ENCODE measurements at places on chromosomes 12 and 14.

DNA sequence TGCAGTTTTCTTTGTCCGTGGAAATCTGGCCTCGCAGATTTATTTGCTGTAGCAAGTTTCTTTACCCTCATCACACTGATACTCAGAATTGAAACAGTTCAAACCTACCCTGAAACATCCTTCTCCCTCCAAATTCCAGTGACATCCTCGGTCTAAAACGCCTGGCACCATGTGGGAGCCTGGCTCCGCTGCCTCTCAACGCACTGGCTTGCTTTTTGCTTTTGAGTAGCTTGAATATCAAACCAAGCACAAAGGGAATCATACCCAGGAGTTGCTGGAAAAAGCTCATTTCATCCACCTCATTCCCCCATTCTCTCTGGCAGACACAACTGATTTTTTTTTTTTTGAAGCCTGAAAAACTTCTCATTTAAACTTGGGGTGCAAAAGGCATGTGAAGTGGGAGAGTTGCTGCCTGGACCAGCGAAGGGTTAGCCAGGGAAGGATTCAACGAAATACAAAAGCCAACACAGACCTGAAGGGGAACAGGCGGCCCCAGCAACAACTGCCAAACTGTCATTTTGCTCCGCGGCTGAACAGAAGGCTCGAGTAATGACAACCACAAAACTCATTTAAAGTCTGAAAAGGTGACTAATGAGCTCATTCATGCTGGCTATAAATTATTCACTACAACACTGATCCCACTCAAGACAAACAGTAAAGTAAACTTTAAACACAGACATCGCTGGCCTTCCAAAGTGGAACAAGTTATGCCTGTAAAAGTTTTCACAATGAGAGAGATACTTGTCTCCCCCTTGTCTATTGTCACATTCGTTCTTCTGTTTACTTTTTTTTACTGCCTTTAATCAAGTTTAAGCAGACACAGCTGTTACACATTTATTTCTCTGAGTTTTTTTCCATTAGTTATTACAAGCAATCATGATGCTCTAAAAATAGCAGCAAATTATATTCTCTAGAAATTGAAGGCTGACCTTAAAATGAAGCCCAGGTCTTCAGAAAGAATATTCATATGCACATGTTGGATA lies 12.5 kb upstream of the FOXN3 start:
- DNase-seq = peak; percentile 9

DNA sequence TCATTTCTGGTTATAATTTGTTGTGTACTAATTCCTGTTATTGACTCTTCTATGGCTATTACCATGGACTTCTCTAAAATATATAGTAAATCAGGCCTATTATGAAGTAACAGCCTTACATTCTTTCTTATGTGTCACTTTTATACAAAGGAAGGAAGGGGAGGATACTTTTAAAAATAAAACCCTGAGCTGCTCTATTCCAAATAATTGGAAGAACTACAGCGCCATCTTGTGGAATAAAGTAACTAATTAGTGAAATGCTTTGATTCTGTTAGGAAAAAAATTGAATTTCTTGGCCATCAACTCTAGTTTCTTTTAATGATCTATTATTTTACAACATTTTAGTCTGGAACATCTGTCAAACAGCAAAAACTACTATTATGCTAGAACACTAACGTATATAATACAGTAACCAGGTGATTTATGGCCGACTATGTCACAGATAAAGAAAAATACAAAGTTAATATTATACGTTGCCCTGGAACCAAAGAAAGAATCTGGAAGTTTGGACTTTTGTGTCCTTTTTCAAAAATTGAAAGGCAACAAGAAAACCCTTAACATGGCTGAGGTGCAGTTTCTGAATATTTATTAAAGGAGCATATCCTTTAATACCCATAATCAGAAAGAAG lies 55.0 kb upstream of the NELL2 start:
- DNase-seq = peak; percentile 96

DNA sequence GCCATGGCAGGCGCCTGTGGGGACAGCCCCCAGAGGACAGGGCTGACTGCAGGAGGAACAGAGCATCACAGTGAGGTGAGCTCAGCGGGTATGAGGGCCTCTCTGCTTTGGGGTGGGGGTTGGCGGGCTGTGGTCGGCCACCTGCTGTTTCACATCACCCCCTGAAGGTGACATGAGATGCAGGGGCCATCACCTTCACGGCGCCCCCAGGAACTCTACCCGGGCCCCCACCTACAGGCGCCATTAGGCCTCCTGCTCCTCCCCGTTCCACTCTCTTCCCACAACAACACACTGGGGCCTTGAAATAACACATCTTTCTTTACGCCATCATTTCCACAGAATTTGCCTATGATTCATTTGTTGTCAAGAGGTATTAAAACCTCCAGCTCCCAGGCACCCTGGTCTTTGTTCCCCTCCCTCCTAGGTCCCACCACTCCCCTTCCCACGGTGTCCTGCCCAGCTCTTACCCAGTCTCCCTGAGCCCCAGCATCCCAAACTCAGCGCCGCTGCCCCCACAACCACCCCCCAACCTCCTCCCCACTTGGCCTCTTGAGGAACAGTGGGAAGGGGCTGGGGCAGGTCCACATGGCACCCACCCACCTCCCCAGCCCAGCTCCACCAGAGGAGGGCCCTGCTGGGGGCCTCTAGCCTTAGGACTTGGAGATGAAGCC lies 12.7 kb upstream of the HDAC7 start:
- DNase-seq = no peak

DNA sequence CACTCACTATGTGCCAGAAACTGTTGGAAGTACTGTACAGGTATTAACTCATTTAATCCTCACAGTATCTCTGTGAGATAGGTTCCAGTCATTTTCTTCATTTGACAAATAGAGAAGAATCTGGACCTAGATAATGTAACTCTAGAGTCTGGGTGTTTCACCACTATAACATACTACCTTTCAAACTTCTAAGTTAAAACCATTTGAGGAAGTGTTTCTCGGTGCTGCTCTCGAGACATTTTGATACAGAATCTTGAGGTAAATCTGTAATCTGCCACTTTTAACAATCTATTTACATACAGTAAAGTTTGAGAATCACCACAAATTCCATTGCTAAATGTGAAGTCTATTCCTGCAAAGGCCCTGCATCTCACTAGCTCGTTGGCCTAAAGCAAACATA lies 8.8 kb downstream of the OLR1 start:
- no peak for DNase-seq

DNA sequence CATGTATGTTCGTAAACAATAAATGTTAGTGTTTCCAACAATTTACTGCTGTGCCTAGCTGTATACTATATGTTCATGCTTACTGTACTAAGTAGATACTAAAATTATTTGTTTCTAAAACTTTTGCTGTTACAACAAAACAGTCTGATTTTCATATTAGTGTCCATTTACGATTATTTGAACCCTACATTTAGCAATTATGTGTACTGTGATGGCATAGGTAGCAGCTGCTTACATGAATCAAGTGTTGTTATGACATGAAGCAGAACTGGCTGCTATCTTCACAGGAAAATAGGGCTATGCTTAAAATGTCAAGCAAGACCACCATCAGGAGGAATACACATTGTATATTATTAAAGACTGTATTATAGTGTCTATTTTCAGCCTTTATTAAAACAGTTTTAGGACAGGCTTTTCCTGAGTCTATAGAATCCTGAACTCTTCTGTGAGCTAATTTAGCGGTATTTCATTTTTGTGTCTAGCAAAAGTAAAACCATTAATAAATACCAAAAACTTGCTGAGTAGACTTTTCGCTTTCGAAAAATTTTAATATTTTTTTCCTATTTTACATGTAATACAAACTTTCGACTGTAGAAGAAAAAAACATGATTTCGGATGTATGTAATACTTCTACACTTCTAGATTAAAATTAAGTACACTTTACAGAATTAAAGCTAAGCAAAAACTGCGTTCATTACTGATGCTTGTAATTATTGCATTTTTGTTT lies 1.1 kb upstream of the WDR89 start:
- no peak for DNase-seq

GRCh38 chr12:53187145-53187899 lies 6.6 kb upstream of the CSAD start:
- no peak for DNase-seq

DNA sequence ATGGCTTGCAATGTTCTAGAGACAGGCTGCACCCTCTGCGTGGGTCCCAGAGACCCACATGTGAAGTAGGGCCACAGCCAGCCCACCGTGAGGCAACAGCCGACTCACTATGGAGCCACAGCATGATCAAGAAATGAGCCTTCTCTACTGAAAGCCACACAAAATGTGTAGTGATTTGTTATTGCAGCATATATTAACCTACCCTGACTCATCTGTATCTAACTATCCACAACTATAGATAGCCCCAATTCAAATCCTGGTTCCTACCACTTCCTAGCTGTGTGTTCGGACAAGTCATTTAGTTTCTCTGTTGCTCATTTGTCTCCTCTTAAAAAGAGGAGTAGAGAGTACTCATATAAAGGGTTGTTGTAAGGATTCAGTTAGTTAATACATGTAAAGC lies 1152.3 kb downstream of the BCL11B start:
- no peak for DNase-seq

DNA sequence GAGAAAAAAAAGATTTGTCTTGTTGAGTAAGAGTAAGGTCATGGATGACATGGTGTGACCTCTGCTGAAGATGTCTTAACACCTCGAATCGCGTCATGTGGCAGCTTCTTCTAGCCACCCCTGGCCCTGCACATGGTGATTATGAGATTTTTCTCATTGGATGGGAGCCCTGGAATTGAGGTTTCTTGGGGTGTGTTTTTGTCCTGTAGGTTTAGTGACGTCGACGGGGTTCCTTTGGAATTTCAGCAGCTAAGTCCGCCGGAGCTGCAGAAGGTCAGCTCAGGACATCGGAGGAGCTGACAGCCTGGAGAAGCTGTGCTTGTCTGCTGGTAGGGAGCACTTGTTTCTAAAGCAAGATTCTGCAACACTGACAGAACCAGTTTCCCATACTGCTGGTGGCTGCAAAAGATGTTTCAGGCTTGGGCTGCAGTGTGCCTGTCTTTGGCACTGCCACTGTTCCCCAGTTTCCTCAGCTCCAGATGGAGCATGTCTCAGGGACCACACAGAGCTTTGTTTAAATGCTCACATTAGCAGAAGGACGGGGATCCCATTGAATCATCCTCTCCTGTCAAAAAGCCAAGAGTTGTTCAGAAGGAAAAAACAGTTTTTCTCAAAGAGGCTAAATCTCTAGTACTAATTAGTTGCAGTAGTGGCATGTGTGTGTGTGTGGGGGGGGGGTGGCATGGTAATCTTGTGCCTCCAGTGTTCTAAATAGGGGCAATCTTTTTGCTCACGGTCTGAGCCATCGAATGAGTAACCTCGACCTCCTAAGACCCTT lies 5.2 kb upstream of the FOS start:
- peak; percentile 58 for DNase-seq

- no peak for DNase-seq
Observed at GRCh38 chr12:45720069-45720468, 9.4 kb upstream of the ARID2 start.

GRCh38 chr14:30195941-30196340 lies 268.3 kb upstream of the PRKD1 start:
- peak; percentile 5 for DNase-seq

GRCh38 chr12:30753233-30753632 lies 1.5 kb downstream of the CAPRIN2 start:
- peak; percentile 79 for DNase-seq

GRCh38 chr14:61479746-61480502 lies 158.5 kb downstream of the PRKCH start:
- DNase-seq = no peak

- no peak for DNase-seq
Observed at GRCh38 chr14:105141026-105141425, 27.6 kb downstream of the JAG2 start.

DNA sequence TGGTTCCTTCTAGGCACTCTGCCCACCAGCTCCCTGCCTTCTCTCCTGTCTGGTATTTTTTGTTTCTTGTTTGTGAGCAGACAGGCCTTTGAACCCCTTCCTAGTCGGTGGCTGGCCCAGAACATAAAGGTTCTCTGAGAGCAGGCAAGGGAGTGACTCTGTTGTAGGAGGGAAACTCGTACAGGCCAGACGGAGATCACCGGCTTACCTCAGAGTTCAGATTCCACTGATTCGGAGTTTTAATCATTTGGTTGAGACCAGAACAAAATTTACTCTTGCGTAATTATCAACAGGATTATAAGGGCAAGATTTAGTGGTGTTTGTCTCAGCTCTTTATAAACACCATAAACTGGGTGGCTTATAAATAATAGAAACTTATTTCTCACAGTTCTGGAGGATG lies 128.3 kb downstream of the PLXNC1 start:
- no peak for DNase-seq

- DNase-seq = no peak
Observed at GRCh38 chr14:104819361-104819781, 18.5 kb downstream of the ZBTB42 start.

DNA sequence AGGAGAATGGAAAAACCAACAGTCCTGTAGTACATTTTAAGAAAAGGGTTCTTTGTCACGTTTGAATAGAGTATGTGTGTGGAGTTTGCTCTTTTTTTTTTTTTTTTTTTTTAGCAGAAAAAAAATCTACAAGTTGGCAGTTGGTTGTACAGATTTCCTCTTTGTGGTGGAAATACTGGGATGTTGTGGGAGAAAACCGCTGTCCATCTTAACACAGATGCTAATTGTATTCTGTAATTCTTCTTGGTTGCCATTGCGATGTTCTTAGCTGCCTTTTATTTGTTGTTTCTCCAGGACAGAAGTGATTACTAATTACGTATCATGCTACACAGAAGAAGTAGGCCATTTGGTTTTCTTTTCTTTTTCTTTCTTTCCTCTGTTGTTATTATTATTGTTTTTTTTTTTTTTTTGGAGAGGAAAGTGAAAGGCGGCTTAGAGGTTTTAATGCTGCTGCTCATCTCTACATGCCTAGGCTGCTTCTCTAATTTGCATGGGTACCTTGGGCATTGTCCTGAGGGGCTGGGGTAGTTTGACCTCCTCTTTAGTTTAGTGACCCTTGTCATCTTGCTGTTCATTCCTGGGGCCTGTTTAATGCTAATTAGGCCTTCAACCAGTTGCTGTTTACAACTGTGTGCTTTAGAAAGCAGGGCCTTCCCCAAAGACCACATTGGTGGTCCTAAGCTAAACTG lies 94.7 kb downstream of the TMTC2 start:
- no peak for DNase-seq

DNA sequence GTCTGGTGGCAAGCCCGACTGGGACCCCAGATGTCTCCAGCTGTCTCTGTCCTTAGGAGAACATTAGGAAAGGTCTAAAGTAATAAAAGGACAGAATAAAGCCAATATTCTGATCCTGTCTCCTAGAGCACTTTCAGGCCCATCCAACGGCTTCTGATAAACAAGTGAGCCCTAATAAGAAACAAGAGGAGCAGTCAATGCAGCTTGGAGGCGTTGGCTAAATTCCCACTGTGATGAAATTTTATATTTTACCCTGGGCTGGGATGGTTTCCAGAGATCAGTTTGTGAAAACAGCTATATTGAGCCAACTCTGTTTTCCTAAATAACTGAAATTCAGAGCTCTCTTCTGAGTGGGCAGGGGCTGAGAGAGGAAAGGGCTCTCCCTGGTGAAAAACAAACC lies 55.5 kb upstream of the SRRM4 start:
- no peak for DNase-seq

- no peak for DNase-seq
Observed at GRCh38 chr12:57215668-57216013, 953 bp upstream of the NXPH4 start.
